ENCODE measurements at places on chromosomes 5 and 9. TPM values are rescaled to one million over a fixed set of nuclear protein-coding genes. Genes with fewer than 3 reads are reported as not detected.
A peak's percentile ranks its signal among the peaks of the same experiment; 100 is the strongest.

The REEP5 gene
- total RNA-seq: 74.4 TPM

The HMMR gene
- total RNA-seq: not detected

The FAM78A gene
- 6.3 TPM for total RNA-seq

DNA sequence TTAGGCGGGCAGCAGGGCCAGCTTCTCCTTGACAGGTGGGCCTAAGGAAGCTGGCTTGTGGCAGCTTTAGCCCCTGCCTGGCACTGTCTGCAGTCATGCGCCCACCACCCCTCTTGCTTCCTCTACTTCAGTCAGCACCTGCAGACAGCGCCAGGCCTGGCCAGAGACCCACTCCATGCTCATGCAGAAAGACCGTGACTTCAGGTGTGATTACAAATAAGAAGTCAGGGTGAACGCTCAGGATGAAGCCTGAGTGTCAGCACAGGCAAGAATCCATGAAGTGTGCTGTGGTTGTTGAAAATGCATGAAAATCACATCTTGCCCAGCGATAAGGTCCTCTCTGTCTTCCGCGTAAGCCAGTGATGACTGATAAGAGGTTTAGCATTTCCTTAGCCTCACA lies 3.4 kb downstream of the CSF2 start:
- DNase-seq: peak; percentile 58

GRCh38 chr5:180785794-180786221 lies 16.8 kb downstream of the MGAT1 start:
- no peak for DNase-seq

- no peak for DNase-seq
Observed at GRCh38 chr5:133274597-133274935, 222.8 kb downstream of the HSPA4 start.

GRCh38 chr9:7983490-7983889 lies 183.9 kb upstream of the DMAC1 start:
- DNase-seq: no peak

GRCh38 chr5:147187099-147187540 lies 47.7 kb upstream of the STK32A start:
- DNase-seq: no peak

DNA sequence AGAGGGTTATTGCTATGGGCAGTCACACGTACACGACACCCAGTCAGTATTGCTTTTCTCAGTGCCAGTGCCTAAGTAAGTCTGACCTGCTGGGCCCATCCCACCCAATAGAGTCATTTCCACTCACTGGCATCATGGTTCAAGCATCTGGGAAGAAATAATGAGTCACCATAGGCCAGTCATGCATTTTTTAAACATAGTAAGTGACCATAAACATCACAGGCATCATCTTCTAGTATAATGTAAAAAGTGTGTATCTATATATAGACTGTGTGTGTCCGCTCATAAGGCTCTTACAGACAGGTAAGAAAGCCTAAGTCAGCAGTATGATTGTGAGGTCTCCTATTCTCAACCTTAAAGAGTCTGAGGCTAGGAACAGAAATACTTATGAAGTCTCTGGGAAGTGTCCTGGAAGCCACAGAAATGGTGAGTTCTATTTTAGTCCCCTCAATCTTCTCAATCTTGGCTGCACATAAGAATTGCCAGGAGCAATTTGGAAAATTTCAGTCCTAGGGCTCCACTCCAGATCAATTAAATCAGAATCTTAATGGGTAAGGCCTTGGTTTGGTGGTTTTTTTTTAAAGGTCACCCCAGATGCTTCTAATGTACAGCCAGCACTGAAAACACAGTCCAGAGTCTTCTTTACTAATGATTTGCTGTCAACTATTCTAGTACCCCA lies 65.2 kb downstream of the ZNF366 start:
- peak; percentile 71 for DNase-seq

DNA sequence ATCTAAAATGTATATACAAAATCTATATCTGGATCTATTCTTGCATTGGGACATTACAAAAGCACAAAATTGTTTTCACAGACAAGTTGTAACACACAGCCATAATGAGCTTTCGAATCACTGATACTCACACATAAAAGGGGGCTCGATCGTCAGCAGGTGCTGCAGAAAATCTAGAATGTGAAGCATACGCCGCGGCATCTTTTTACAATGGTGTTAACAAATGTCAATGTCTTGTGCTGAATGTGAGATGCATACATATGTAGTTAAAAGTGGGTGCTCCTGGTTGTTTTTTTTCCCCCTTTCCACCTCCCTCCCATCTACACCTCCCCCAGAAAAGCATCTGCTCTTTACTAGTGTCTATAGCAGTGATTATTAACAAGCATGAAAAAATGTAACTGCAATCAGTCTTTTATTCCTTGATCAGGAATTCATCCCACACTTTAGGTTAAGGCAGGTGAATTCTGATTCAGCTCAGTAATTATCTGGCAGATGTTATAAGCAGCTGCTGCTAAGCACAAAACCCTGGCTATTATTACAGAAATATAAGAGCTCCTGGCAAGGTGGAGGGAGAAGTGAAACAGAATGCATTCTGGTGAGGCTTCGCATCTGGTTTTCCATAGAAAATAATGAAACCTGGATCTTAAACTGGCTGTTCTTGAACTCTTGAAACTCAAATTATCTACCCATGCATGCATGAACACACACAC lies 114.1 kb downstream of the MPDZ start:
- DNase-seq: no peak

- DNase-seq: no peak
Observed at GRCh38 chr5:92222449-92222848, 839.3 kb upstream of the ARRDC3 start.

DNA sequence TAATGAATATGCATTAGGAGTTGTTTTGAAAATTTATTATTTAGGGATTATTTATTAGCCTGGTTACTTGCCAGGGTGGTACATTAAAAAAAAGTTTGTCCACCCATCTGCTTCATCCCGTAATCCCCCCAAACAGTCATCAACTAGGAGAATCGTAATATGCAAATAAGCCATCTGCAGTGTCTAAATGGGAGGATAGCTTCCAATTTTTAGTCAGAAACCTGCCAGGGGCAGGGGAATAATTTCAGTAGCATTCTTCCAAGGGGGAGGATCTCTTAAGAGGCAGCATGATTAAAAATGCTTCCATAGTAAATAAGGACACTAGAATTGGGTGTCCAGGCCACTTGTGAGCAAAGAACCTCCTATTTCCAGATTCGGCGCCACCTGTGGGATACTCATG lies 43.3 kb downstream of the SH3GL2 start:
- no peak for DNase-seq

DNA sequence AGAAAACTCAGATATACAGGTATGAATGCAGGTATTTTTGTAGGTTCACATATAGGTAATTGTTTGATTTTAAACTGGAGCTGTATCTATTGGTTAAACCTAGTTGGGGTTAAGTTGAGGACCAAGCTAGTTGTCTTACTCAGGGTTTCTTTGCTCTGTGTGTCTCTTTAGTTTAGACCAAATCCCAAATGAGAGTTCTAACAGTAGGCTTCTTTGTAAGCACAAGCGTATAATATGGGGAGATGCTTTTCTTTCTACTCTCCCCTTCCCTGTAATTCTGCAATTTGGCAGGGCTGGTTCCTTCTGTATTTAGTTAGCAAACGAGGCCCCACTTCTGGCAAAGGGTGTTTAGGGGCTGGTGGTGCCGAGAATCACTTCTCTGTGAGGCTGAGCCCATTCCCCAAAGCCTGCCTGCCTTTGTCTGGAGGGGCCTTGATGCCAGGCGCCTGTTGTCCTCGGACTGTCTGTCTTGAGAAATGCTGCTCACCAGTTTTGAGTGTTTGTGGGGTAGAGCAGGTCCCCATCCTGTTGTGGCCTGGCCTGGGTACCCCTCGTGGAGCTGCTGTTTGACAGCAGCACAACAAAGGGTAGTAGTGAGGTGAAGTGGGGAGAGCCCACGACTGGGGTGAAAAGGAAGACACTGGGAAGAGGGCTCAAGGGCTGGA lies 259.3 kb downstream of the FANCC start:
- DNase-seq: no peak

GRCh38 chr9:124420991-124421543 lies 5.8 kb upstream of the PSMB7 start:
- no peak for DNase-seq

GRCh38 chr9:24416136-24416535 lies 129.6 kb downstream of the IZUMO3 start:
- no peak for DNase-seq

- DNase-seq: no peak
Observed at GRCh38 chr5:66747607-66748006, 151.4 kb downstream of the MAST4 start.

- DNase-seq: no peak
Observed at GRCh38 chr5:97049175-97049574, 93.2 kb downstream of the LIX1 start.

- DNase-seq: no peak
Observed at GRCh38 chr5:118451697-118452247, 536.6 kb downstream of the DTWD2 start.
